Neural crest cell (in vitro differentiated cells): ENCODE measurements at places on chromosomes 11 and 22.

DNA sequence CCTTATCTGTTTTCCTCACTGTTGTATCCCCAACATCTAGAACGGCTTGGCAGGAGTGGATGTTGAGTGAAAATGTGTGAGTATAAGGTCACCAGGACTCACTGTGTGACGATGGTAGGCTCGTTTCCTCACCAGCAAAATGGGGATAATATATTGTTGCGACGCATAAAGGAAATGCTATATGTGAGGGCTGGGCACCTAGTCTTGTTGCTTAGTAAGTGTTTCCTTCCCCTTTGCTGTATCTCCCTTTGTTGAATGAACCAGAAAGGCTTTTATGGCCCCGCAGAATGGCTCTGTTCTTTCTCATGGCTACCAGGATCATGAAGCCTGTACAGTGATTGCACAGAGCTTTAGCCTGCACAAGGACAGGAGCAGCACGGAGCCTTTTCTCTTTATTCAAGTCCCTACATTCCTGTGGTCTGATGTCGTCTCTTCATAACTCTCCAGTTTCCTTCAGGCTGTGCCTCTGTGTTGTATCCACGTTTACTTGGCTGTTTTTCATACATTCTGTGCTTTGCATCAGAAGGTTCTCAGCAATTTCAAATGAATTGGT, 5.4 kb downstream of the TNRC6B start:
- no peak for DNase-seq

DNA sequence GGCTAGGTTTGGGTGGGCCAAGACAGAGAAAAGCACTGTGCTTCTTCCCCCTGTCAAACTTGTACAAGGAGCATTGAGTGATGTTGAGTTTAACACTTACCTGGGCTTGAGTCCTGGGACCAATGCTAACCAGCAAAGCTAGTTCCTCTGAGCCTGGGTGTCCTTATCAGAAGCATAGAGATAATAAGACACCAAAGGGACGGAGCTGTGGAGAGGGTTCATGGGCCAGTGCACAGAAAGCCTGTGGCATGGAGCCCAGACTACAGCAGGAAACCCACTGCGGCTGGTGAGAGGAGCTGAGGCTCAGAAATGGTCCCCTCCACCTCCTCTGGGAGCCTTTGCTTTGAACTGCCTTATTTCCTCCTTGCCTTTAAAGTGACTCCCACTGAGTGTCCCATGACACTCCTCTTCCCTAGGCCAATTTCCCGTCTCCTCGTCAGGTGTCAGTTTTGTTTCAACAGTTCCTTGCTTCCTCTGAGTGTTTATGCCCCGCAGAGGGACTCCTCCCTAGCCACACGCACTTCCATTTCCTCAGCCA, 9.4 kb downstream of the SLCO2B1 start:
- DNase-seq: no peak

GRCh38 chr11:73245461-73245860, 26.7 kb upstream of the P2RY6 start:
- no peak for DNase-seq

DNA sequence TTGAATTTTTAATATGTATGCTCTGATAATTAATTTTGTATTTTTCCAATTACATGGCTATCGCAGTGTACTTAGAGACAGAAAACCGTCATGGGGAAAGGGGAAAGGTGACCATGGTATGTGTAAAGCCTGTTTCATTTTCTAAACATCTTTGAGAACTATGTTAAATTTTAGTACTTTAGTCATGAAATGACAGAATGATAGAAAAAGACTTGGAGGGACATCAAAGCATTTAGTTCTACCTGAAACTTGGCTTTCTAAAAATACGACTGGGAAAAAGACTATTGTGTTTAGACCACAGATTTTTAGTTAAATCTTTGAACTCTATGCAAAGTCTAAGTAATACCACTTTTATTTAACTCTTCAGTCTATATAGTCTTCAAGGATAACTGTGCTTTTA, 54.1 kb downstream of the MAML2 start:
- DNase-seq: no peak

DNA sequence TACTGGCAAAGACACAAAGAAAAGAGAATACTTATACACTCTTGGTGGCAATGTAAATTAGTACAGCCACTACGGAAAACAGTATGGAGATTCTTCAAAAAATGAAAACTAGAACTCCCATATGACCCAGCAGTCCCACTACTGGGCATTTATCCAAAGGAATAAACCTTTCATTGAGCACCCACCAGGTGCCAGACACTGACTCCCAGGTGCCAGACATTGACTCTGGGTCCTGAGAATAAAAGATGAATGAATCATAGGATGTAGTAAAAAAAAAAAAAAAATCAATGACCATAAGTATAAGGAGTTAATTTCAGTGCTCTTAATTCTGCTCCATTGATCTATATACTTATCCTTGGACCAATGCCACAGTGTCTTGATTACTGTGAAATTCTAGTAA, 28.2 kb downstream of the HEPHL1 start:
- no peak for DNase-seq

DNA sequence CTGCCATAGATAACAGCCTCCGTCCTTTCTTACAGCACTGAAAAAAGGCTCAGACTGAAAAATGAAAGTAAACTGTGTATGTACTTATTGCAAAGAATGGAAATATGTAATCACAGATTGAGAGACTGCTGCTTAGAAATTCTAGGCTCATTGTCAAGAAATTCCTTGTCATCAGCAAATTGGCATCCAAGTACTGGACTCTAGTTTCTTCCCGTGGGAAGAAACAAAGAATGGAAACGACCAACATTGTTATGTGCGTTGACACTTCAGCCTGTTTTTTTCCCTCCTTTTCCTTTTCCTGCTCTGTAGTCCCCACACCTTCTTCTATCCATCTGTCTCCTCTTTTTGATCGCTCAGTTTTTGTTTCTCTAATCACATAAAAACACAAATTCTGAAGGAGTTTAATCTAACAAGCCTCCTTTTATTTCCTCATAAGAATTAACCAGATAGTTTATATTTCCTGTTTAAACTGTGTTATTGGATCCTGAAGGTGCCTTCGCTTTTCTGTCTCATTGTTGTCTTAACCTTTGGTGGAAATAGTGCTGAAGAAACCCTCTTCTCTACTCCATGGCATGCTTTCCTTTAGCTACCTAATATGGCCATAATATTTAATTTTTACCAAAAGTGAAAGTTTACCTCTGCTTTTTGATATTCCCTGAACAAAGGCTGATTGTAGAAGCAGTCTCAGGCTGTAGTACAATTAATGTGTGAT, 20.0 kb upstream of the CASP12 start:
- DNase-seq: no peak

DNA sequence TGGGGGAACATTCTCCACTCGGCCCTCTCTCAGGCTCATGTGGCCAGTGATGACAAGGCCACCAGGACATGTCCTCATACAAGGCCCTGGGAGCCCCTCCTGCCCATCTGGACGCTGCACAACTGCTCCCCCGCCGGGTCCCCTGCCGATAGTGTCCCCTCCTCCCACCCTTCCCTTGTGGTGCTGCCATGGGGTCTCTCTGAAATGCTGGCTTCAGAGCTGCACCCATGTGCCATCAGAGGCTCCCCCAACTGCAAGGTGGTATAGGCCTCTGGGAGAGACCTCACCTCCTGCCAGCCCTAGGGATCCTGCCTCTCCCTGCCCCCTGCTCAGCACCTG, 113.0 kb downstream of the KCNQ1OT1 start:
- DNase-seq: peak; percentile 0

- DNase-seq: no peak
Observed at GRCh38 chr22:50261615-50262459, at the start of gene MAPK12. Gene MAPK12 (minus strand): TSS chr22:50261683. CDS start chr22:50261509, 174 bp downstream.

DNA sequence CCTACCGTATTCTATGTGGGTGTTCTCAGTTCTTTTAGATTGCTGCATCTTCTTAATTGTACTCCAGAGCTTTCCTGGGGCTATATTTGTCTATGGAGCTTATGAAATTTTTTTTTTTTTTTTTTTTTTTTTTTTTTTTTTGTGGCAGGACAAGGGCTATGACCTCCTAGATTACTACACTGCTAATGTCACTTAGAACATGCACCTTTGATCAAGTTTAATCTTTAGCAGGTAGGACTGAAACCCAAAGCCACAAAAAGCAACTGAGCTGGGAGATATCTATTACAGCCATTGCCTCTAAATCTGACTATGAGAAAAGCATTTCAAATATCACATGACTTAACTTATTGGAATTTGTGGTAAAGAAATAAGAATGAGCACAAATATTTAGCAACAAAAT, 21.7 kb upstream of the ABTB2 start:
- no peak for DNase-seq

DNA sequence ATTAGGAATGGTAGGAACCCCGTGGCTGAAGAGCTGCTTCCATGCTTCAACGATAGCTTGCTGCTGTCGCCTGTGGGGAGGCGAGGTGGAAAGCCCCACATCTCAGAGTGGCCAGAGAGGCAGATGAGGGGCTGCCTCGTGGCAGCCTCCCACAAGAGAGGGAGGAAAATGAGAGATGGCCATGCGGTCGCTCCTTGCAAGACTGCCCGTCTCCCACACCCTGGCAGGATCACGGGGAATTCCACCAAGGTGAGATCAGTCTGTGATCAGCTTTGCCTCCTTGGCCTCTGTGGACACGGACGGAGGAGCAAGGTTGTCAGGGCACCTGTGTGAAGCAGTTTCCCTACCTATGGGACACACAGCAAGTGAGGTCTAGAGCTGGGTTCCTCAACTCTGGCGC, 3.0 kb downstream of the CRYBA4 start:
- no peak for DNase-seq

DNA sequence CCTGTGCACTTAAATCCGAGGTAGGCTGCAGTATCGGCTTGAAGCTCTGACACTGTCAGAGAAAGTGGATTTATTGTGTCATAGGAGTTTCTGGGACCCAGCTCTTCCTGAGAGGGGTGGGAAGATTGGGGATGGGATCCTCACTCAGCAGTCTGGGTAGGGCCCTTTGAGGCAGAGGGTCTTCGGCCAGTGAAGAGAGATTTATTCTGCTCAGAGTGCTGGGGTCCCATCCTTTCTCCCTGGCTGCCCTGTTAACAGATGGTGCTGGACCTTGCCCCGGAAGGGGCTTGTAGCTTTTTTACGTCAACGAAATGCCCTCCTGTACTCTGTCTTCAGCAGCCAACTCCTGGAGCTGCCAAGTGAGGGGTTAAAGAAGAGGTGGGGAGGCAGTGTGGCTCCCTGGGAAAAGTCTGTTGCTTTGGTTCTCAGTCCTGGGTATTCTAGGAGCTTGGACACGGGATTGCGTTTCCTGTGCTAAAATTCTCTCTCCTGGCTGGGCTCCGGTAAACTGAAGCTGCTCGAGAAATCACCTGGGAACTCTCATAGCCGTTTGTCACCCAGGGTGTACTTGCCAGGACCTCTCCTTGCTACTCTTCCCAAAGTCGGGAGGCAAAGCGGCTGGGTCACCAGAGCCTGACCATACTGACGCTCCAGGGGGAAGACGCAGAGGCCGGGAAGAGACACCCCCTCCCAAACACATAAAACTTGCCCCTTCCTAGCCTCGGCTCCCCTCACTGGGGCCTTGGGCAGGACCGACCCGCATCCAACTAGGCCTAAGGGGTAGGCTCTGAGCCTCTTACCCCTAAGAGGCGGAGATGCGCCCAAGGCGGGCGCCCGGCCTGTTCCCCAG, 806 bp upstream of the SMDT1 start:
- DNase-seq: no peak

- DNase-seq: no peak
Observed at GRCh38 chr11:65576867-65577755, 1.3 kb downstream of the EHBP1L1 start.

DNA sequence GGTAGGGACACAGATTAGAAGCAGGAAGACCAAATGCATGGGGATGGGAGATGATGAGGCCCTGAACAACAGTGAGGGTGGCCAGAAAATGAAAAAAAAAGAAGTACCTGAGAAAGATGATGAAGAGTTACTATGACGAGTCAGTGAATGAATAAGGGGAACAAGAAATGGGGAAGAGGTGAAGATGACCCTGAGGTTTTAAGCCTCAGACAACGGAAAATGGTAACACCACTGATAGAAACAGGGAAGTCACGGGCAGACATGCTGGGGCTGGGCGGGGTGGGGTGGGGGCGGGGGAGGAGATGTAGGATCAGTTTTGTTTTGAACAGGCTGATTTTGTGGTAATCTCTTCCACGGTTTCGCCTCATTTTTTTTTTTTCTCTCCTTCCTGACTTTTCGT, 205.1 kb upstream of the CADM1 start:
- no peak for DNase-seq

- DNase-seq: no peak
Observed at GRCh38 chr22:46897246-46897623, 134.8 kb downstream of the TBC1D22A start.

GRCh38 chr11:102117472-102118113, 7.3 kb downstream of the YAP1 start:
- no peak for DNase-seq

GRCh38 chr22:44448271-44448830, 49.7 kb downstream of the RTL6 start:
- no peak for DNase-seq

- no peak for DNase-seq
Observed at GRCh38 chr11:114354076-114354475, 46.2 kb downstream of the C11orf71 start.

DNA sequence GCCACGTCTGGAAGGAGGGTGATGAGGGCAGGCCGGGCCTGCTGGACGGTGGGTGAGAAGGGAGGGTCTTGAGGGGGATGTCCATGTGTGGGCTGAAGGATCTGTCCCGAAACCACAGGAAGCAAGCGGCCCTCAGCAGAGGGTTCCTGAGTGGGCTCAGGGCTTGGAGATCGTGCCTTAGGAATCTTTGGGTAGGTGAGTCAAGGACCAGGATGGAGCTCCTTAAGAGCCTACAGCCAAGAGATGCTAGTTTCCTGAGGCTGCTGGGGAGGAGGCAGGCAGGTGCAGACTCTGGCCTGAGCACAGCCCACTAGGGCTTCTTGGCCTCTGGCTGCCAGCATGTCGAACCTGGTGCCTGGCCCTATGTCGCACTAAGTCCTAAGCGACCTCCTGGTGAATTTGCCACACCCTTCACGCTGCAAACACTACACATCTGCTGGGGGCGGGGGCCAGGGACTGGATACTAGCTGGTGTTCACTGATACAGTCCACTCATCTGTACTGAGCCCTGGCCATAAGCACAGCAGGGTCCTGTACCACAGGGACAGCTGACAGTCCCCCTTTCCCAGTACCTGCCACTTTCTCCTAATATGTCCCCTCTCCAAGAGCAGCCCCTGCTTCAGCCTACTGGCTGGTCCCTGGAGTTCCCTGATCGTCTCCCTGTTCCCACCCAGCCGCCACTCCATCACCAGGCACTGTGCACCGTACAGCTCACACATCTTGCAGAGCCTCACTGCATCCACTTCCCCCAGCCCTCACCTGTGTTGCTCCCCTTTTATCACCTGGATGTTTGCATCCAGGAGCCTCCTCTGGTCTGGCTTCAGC, 19.5 kb downstream of the GNAZ start:
- no peak for DNase-seq

DNA sequence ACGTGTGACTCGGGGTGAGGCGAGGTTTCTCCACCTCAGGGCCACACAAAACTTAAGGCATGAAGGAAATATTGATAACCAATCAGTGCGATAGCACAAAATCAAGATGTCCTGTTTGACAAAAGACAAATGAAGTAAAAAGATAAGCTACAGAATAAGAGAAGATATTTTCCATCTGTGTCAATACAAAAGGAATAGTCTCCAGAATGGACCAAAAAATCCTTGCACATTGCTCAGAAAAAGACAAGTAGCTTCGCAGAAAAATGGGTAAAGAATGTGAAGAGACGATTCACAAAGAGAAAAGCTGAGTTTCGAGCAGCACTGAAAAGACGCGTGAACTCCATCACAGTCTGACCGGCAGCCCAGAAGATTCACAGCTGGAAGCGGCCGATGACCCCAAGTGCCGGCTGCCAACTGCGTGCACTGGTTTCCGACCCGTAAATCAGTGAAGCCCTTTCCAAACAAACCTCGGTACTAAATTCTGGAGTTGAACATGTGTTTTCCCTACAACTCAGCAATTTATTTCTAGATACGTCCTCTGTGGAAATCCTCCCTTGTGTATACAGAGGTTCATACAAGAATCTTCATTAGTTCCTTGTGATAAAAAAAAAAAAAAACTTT, 308.4 kb downstream of the BRD1 start:
- DNase-seq: no peak
